ENCODE measurements at places on chromosomes 16 and 17.

- no peak for DNase-seq
Observed at GRCh38 chr17:59840329-59841090, 52.2 kb downstream of the TUBD1 start.

GRCh38 chr17:48908853-48909394 lies 717 bp downstream of the UBE2Z start:
- peak; percentile 69 for DNase-seq

GRCh38 chr17:69246726-69247375 lies 18.2 kb upstream of the ABCA10 start:
- DNase-seq = peak; percentile 61

DNA sequence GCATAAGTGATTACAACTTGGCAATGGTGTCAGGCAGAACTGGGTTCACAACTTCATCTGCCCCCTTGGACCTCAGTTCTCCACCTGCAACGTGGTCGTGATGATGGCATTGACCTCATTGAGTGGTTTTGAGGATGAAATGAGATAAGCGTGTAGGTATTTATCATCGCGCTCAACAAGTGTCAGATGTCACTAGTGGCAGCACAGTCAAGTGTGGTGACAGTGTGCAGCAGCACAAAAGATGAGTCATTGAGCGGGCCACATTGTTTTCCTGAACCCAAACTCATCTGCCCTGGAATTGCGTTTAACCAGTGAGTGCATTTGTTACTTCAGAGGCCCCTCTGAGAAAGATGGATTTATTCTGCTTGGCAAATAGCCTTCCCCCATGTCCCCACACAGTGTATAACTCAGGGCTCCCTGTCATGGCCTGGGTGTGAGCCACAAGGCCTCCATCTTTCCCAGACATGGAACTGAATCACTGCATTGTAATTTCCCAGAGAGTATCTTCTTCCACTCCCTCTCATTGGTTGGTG lies 20.9 kb downstream of the IRX3 start:
- DNase-seq = no peak

DNA sequence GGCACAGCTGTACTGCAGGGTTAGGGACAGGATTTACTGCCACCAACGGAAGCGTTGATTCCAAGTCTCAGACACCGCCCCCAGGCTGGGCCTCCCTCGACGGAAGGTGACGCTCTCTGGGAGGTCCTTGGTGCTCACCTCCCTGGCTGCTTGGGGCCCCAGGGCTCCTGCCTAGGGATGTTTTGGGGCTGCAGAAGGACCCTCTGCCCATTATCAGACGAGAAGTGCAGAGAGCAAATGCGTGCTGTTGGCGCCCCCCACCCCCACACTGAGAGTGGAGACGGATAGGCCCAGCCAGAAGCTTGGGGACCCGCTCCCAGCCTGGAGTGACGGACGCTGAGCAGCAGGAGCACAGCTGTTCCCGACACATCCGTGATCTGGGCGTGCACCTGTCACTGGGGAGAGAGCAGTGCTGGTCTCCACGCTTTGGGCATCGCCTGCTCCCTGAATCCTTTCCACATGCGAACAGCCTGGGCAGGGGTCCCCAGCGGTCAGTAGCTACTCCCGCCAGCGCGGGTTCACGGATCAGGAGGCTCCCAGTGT lies 5.1 kb upstream of the SOX8 start:
- DNase-seq = no peak

- DNase-seq = no peak
Observed at GRCh38 chr16:27650073-27650701, 100.2 kb downstream of the KATNIP start.

GRCh38 chr17:27038676-27039075 lies 255.2 kb upstream of the WSB1 start:
- DNase-seq = no peak

DNA sequence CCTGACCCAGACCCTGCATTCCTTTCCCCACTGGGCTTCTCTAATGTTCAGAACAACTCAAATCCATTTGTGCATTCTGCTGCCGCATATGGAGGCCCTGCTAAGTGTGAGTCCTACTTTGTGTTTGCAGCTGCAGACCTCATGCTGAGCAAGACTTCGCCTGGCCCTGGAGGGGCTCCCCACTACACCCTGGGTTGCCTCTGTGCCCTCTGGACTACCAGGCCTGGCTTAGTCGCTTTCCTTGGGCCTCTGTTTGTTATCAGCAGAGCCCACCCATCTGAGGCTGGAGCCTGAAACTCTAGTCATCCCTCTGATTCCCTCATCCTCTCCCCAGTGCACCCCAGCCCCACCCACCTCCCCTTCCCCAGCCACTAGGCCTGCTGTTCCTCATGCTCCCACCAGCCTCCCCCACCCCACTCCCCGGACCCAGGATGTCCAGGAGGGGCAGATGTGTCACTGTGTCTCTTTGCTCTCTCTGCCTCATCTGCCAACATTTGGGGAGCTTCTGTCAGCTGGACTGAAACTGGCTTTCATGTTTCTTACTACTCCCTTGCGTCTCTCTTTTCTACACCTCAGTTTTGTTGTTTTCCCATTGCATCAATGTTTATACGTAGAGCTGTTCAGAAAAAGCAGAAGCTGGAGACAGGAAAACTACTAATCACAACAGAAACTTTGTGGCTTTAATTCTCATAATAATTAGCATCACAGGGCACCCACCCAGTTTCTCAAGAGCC lies 17.9 kb upstream of the CD300E start:
- no peak for DNase-seq

DNA sequence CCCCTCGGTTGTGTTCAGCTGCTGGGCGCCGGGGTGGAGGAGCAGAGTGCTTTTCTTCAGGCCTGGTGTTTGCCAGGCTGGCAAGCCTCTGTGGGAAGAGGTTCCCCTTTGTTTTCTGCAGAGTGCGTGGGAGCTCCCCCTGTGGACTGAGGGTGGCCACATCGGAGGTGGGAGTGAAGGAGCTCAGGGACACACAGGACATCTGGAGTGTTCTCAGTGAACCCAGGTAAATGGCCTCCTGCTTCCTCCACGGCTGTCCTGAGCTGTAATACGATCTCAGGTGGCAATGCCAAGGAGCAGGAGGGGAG lies 39.2 kb upstream of the IRF8 start:
- no peak for DNase-seq

DNA sequence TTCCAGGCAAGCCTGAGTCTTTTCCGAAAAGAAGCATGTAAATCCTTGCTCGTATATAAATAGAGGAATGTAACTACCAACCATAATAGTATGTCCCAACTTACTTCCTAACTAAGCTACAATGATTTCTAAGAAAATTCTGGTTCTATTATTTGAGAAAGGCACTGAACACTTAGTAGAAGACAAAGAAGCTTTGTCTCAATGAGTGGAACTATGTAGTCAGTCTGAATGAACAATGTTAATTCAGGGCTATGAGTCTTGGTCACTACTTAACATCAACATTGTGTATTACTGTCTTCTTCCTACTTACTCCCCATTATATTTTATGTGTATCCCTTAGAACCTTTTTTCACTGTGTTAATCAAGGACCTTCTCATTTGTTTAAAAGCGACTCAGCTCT lies 206.0 kb downstream of the CYB561 start:
- no peak for DNase-seq

- DNase-seq = no peak
Observed at GRCh38 chr17:4672751-4673150, 31.2 kb downstream of the PELP1 start.

- DNase-seq = no peak
Observed at GRCh38 chr16:47008612-47009011, 35.1 kb upstream of the DNAJA2 start.

DNA sequence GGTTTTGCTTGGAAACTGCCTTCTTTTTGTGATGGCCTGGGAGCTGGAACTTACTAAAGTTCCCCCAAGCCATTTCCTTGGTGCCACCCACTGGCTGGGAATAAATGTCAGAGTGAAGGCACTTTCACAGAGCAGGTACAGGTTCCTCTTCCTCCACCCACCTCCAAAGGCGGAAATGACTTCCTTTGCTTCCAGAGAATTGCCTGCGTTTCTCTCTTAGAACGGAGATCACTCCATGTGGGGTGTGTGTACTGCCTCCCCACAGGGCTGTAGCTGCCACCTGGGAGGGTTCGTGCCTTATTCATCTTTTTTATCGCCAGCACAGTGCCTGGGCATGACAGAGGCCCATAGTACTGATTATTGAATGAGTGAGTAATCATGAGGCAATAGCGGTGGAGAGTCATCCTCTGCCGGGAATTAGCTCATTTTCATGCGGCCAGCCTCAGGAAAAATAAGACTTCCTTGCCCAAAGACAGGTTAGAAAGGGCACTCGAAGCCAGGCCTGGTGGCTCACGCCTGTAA lies 32.2 kb upstream of the HAS3 start:
- DNase-seq = no peak

DNA sequence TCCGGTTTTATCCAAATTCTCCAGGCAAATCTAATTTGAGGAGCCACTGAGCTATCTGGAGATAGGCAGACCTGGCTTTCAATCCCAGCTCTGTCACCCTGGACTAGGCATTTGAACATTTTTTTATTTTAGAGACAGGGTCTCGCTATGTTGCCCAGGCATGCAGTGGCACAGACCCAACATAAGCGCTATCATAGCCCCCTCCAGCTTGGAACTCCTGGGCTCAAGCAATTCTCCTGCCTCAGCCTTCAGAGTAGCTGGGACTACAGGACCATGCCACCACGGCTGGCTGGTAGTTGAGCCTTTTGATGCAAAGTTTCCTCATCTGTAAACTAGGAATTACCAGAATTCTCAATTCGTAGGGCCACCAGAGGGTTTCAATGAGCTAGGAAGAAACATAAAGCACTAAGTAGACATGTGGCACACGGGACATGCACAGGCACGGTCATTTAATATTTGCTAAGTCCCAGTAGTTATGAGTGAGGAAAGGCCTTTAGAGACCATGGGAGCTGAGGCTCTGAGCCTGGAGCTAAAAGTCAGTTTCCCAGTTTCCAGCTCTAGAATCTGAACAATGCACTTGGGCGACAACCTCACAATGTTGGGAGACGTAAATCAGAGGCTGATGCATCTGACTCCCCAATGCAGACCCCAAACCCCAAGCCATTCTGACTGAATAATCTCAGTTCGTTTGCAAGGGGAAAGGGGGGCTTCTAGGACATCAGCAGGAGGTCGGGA lies 1.1 kb downstream of the ELOB start:
- no peak for DNase-seq

Data from NCI-H1092 treated with DMSO at 0.1 percent for 48 hours (cell line).